Activated CD8-positive, alpha-beta T cell treated with anti-CD3 and anti-CD28 coated beads for 36 hours (primary cell): ENCODE measurements at places on chromosomes 7 and 10.

GRCh38 chr7:134602881-134603451, 43.7 kb upstream of the BPGM start:
- no peak for DNase-seq

- no peak for DNase-seq
These were observed at the start of gene PCDH15 for GRCh38 chr10:54800741-54801421. Gene PCDH15, minus strand, starts transcription at chr10:54801231. Its CDS starts 136,969 bp downstream, at chr10:54664262.

DNA sequence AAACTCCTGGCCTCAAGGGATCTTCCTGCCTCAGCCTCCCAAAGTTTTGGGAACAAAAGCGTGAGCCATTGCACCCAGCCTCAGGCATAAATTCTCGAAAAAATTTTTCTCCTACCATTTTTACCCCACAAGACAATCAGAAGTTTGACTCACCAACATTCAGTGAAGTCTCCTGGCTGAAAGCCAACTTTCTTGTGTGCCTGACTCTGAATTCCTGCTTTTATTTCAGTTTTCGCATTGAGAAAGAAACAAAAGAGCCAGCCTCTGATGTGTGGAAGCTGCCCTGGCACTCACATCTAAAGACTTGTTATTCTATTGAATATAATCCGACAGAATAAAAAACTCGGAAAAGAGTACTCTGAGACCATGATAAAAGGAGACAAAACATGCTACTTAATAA, 402.9 kb downstream of the MAGI2 start:
- no peak for DNase-seq

GRCh38 chr10:68346774-68347173, 14.0 kb upstream of the PBLD start:
- no peak for DNase-seq

DNA sequence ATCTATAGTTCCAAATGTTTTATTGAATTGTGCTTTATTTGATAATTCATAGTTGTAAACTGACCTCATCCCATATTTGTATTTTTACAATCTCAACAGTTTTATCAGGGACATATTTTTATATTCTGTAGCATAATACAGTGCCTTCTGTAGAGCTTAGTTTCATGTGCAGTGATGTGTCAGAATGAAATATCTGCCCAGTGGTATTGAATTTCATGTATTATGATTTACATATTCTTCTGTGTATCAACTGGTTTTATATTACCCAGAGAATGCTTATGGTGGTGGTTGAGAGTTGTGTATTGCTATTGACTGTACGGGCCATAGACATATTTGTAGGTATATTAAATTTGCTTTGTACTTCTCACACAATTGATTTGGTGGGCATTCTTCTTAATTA, 89.9 kb downstream of the KAT6B start:
- DNase-seq: no peak

- DNase-seq: no peak
These were observed 16.3 kb upstream of the BAMBI start for GRCh38 chr10:28661035-28661434.

- DNase-seq: peak; percentile 88
These were observed 11.8 kb upstream of the ACBD5 start for GRCh38 chr10:27252267-27253000.

DNA sequence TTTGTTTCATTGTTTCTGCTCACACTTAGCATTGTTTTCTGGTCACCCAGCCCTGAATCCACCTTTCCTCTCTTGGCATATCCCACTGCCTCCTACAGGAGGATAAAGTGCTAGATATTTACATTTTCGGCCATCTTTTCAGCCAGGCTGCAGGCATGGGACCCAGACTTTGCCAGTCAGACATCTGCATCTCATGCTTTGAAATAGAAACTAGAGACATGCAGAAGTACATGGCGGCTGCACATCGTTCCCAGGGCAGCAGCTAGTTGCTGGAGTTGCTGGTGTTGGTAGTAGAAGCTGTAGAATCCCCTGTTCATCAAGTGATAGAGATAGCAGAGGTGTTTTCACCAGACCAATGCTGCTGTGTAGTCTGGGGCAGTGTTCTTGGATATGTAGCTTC, 18.7 kb downstream of the STAMBPL1 start:
- DNase-seq: no peak

- no peak for DNase-seq
These were observed 12.2 kb upstream of the INMT start for GRCh38 chr7:30739691-30740090.

DNA sequence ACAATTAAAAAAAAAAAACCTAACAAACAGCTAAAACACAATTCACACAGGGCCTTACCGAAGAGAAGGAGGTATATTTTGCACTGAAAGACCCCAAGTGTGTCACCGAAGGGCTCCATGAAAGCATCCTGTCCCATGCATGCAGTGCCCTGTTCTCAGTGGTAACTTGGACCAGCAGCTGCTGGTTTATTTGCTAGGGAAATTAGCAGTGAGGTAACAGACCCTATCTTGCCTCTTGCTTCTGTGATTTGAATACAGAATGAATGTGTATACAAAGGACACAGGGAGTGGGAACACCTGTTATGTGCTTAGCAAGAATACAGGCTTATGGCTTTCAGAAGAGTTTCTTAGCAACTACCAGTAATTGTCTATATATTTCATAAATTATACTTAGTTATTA, at the start of gene HEPACAM2:
HEPACAM2 (minus strand) TSS at position 160 of the 400 bp plus-strand sequence.
- no peak for DNase-seq

DNA sequence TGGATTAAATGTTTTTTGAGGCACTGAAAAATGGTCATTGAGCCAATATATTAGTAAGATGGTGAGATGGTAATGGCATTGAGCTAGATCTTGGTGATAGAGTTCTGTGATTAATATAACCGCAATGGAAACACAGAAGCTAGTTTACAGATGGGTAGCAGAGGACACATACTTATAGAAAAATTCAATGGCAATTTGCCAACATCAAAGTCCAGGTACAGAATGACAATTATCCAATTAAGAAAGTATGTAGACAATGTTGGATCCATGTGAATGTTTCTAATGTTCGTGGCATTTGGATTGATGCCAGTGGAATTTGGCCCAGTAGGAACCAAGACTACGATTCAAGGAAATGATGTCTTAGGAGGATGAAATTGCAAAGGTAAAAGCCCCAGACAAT, 187.8 kb downstream of the GNAT3 start:
- DNase-seq: no peak

- DNase-seq: no peak
These were observed 72.8 kb downstream of the PDE1C start for GRCh38 chr7:31997423-31997822.

DNA sequence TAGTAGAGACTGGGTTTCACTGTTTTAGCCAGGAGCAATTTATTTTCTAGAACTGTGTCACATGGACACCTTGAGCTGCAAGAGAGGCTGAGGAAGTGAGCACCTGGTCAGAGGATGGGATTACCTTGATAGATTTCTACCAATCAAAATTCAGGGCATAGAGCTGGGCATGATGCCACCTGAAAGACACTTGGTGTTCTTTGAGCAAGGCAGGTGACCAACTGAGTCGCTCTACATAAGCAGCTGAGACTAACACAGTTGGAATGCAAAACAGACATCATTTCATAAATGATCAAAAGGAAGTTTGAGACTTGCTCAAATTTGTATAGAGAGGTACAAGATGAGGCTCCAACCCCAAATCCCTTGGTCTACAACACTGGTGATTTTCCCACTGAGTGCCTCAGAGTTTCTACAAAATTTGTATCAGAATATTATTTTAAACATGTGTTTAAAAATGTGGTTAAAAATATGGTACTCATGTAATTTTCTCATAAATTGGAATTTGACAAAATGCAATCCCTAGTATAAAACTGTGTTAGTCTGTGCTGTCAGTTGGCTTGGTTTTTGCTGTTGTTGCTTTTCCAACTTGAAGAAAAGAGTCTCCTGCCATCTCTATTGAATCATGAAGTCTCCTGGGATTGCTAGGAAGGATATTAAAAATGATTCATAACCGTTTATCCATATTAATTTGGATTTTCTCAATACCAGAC, 156.4 kb upstream of the MDFIC start:
- DNase-seq: no peak

GRCh38 chr10:29804025-29804852, 169.5 kb upstream of the SVIL start:
- peak; percentile 40 for DNase-seq

GRCh38 chr7:6675807-6676405, 30.8 kb downstream of the ZNF12 start:
- DNase-seq: no peak

- no peak for DNase-seq
These were observed 207.7 kb downstream of the MALRD1 start for GRCh38 chr10:19256331-19256730.
